IMR-90 (cell line): ENCODE measurements at places on chromosomes 12 and 14. TPM values are rescaled to one million over a fixed set of nuclear protein-coding genes. Genes with fewer than 3 reads are reported as not detected.

GRCh38 chr14:78232231-78233000 lies 62.2 kb downstream of the NRXN3 start:
- DNase-seq: no peak

DNA sequence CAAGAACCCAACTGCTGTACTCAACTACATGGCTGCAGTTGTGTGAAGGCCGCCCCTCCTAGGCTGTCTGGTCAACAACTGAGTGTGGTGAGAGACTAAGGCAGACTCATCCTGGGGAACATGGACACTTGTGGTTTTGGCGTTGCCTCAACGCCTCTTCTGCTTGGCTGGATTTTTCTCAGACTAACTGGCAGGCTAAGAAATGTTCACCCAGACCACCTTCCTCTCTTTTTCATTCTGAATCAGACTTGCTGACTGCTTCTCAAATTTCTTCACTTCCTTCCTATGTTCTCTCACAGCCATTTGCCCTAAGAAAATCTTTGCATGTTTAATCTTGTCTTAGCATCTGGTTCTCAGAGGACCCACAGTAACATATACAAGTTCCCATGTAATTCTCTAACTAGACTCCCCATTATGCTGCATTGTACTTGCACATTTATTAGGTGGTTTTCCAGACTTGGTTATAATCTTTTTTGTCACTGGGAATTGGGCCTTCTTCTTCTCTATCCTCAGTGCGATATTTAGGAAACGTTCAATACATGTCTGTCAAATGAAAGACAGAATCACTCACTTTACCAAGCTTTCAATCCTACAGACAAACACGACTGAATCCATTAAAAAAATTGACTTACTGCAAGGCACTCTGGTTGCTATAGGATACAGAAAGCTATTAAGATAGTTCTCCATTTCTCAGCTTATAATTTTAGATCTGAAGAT lies 327.6 kb downstream of the CCER1 start:
- DNase-seq: peak; percentile 48

DNA sequence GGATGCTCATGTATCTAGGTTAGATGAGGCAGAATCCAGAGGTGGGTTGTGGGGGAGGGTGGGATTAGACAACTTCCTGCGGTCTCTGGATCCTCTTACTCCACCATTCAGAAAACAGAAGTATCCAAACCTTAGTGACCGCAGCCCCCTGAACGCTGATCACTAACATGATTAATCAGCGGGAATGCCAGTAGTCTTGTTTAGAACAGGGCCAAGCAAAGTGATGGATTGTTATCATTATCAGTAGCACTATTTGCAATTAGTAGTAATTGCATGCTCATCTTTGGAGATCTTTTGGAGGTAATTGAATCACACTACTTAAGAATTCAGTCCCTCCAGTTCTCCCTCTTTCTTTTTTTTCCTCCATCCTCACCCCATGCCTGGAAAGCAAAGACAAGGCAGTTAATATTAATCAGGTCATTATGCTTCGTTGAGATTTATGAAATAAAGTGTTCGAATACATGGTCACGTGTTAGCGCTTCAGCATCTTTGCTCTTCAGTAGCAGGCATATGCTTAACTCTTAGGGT lies 182.8 kb upstream of the NTF3 start:
- no peak for DNase-seq

- peak; percentile 41 for DNase-seq
Observed at GRCh38 chr12:71702590-71702989, 16.7 kb downstream of the TMEM19 start.

DNA sequence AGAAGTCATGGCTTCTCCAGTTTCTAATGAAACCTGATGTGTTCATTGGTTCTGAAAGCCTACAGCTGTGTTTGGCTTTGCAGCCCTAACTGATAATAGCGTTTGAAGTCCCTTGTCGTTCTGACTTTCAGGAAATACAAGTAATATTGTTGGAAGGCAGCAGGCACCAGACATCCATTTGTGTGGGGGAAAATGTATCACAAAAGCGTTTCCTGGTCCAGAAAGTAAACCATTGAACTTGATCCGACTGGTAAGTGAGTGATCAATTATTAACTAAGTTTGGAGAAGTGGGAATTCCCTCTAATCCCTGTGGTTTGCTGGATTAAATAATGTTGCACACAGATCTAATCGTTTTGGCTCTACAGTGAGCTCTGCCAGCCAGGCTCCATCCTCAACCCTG lies 77.3 kb upstream of the LTA4H start:
- no peak for DNase-seq

LRRC10 gene
- not detected in 2 replicates for total RNA-seq

GRCh38 chr14:99064262-99064954 lies 207.6 kb downstream of the BCL11B start:
- DNase-seq: no peak
